Muscle of arm (tissue), 14 donors: ENCODE measurements at places on chromosomes 6 and 20.

GRCh38 chr6:40482532-40482931, 104.6 kb downstream of the LRFN2 start:
- no peak for DNase-seq

- DNase-seq = no peak
Observed at GRCh38 chr6:84460491-84460890, 233.0 kb upstream of the CEP162 start.

- DNase-seq = no peak
Observed at GRCh38 chr6:142851601-142852000, 93.4 kb downstream of the HIVEP2 start.

DNA sequence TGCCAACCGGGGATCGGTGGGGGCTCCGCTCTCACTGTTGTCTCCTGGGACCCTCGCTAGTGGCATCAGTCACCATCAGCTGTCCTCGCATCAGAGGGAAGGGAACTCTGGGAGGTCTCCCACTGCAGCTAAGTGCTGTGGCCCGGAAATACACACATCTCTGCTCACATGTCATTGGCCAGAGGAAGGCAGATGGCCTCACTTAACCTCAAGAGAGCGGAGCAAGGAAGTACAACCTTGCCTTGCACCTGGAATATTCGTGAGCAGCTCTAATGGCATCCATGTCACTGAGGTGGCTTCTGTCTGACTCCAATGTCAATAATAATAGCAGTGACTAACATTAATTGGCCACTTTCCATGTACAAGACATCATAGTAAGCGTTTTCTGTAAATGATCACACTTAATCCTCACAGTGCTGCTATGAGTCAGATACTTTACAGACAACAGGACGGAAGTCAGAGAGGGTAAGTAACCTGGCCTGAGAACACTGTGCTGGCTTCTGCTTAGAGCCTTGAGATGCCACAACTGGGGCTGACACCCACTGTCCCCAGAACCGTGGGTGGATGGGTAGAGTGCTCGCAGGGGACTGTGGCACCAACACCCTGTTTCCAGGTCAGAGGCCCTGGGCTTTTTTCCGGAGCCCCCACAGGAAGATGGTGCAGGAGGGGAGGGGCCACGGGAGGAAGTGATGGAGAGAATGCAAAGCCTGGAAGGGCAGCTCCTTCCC, 6.0 kb downstream of the LHFPL5 start:
- DNase-seq = no peak

DNA sequence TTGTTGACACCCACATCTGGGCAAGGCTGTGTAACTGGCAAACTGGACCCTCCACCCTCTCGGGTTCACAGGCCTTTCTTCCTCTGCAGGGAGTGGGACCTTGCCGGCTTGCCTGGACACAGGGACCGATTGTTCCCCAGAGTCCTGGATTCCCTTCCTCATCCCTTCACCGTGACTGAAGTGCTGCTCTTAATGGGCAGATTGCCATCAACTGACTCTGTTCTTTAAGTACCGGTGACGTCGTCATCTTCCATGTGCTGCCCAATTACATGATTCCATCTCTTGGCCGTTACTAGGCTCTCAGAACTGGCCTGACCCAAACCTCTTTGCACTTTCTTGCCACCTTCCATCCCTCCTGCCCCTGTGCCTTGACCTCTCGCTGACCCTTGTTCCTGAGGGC, 85.4 kb downstream of the EYA4 start:
- DNase-seq = no peak

- DNase-seq = no peak
Observed at GRCh38 chr6:5119090-5119951, 34.2 kb downstream of the PPP1R3G start.

GRCh38 chr6:34359418-34360158, 32.9 kb downstream of the NUDT3 start:
- DNase-seq = no peak
